NCI-H1417 (cell line): ENCODE measurements at places on chromosomes 16 and 17.

DNA sequence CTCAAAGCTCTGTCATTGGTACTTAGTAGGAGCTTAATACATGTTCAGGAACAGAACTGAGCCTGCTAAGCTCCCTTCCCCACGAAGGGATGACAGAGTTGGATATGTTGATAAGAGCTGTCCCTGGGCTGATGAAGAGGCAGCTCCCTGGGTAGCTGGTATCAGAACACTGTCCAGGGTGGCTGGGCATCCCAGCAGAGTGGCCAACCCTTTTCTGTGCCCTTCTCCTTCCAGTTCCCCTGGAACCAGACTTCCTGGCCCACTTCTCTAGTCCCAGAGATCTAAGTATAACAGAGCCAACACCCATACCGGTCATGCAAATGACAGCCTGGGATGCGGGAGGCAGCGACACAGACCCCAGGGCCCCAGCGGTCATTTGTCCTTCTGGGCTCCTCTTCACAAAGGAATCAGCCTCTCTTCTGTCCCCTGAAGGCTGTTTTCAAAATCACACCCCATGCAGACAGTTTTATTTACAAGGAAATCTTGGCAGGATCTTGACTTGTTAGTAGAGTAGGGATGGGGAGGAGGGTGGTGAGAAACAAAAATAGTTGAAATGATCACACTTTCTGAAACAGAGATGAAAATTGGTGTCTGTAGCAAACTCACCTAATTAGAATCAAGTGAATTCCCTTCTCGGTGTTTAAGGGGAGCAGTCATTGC lies 1.4 kb upstream of the RHBDL3 start:
- DNase-seq = no peak

GRCh38 chr17:37358830-37359681 lies 16.7 kb upstream of the C17orf78 start:
- DNase-seq = peak; percentile 94

GRCh38 chr16:75565640-75566039 lies 539 bp upstream of the GABARAPL2 start:
- no peak for DNase-seq

- no peak for DNase-seq
These were observed 24.8 kb downstream of the TMEM114 start for GRCh38 chr16:8565498-8565897.

GRCh38 chr16:55991843-55992242 lies 116.7 kb upstream of the CES5A start:
- DNase-seq = no peak

GRCh38 chr16:11076259-11077018 lies 132.1 kb downstream of the CLEC16A start:
- DNase-seq = no peak

- peak; percentile 31 for DNase-seq
These were observed 9.5 kb downstream of the TBX21 start for GRCh38 chr17:47742319-47743181.

- DNase-seq = no peak
These were observed 498.2 kb upstream of the ERCC4 start for GRCh38 chr16:13421726-13422125.

DNA sequence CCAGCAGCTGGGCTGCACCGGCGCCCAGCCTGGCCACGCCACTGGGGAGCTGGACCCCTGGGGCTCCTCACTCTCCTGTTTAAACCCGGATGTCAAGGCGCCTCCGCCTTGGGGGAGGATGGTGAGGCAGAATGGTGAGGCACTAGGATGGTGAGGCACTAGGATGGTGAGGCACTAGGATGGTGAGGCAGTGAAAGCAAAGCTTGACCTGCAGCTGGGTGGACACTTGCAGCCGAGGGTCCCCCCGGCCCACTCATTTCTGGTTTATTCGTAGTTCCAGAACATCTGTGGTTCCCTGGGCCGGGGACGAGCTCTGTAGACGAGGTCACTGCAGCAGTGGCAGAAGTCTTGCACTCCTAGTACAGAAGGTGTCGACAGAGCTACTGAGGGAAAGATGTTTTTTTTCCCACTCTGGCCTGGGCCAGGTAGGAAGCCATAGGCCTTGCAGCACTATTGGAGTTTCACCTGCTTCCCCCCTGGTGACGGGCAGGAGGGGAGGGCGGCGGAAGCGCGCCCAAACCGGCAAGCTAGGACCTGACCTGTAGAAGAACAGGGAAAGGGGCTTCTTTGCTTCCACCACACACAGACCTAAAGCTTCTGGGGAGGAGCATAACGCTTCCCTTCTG lies 1.1 kb upstream of the HNF1B start:
- DNase-seq = no peak

- DNase-seq = no peak
These were observed 895 bp downstream of the BRD7 start for GRCh38 chr16:50367777-50368409.

DNA sequence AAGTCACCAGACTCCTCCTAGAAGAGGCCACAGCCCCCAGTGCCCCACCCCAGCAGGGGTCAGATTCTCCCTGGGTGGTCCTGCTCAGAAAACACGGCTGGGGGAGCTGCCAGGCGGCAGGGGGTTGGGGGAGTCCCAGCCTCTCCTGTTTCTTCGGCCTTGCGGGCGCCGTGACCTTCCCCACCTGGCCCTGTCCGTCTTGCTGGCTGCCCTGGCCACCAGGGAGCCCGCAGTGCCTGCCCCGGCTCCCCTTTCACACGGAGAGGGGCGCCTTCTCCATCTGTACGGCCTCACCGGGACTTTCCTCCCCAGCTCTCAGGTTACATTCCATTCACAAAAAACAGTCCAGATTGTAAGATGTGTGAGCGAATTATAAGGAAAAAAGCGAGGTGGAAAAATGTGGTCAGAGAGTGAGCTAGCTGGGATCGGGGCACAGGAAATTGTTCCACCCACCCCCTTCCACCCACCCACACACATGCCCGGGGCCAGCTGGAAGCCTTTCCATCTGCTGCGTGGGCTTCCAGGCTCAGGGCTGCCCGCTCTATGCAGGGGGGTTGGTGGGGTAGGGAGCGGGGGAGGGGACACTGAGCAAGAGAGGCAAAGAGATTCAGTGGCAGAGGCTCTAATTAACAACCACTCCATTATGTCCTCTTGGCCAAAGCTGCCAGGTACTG lies 14.6 kb upstream of the CIBAR2 start:
- DNase-seq = peak; percentile 42

DNA sequence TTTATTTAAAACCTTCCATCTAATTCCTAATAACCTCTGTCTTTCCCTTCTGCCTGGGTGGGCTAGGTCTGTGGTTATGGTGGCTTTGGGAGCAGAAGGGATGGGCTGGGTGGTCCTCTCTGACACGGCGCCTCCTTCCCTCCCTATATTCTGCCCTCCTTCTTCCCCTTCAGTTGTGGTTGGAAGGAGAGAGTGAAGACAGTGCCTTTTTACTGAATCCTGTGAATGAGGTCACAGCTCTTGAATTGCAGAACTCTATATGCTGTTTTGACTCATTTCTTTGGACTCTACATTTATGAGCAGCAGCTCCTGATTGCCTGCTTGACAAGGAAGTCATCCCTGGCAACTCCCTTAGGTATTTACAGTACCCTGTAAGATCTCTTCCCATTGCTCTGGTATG lies 256.0 kb upstream of the ELAC2 start:
- DNase-seq = no peak

DNA sequence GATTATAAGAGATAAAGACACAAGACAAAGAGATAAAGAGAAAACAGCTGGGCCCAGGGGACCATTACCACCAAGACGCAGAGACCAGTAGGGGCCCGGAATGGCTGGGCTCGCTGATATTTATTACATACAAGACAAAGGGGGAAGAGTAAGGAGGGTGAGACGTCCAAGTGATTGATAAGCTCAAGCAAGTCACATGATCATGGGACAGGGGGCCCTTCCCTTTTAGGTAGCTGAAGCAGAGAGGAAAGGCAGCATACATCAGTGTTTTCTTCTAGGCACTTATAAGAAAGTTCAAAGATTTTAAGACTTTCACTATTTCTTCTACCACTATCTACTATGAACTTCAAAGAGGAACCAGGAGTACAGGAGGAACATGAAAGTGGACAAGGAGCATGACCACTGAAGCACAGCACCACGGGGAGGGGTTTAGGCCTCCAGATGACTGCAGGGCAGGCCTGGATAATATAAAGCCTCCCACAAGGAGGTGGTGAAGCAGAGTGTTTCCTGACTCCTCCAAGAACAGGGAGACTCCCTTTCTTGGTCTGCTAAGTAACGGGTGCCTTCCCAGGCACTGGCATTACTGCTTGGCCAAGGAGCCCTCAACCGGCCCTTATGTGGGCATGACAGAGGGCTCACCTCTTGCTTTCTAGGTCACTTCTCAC lies 63.9 kb upstream of the ARL4D start:
- DNase-seq = no peak

GRCh38 chr17:75779987-75780889 lies 4.4 kb upstream of the UNK start:
- DNase-seq = no peak

- DNase-seq = no peak
These were observed 621.2 kb upstream of the CDH5 start for GRCh38 chr16:65745201-65745708.

DNA sequence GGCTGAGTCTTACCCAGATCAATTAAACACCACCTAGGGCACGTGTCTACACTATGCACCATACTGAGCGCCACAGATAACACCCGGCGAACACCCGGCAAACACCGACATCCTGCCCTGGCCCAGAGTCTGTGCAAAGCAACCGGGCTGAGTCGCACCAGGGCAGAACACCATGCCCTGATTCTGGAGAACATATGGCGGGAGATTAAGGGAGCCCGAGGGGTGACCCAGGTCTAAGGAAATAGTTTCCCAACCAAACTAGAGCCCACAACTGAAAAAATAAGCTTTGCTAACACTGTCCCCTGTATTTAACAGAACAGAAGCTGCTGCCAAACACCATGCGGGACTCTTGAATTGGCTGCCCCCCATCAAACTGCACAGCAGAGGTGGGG lies 22.1 kb downstream of the MYO18A start:
- DNase-seq = no peak

DNA sequence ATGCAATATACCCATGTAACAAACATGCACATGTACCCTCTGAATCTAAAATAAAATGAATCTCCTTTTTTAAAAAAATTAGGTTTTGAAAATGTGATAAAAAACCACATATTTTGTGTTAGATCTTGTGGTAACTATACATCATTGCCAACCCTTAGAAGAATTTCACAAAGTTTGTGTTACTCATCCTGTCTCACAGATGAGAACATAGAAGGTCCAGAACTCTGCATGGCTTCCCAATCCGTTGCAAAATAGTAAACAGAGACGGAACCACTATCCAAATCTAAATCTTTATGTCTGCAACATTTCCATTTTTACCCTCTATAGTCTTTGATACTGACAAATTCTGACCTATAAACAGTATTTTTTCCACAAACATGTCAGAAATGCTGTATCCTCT lies 759.9 kb downstream of the KCNJ2 start:
- no peak for DNase-seq

DNA sequence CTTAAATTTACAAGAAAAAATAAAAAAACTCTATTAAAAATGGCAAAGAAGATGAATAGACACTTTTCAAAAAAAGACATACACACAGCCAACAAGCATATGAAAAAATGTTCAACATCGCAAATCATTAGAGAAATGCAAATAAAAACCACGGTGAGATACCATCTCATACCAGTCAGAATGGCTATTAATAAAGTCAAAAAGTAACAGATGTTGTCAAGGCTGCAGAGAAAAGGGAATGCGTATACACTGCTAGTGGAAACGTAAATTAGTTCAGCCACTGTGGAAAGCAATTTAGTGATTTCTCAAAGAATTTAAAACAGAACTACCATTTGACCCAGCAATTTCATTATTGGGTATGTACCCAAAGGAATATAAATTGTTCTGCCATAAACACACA lies 31.4 kb downstream of the CAPNS2 start:
- DNase-seq = no peak

DNA sequence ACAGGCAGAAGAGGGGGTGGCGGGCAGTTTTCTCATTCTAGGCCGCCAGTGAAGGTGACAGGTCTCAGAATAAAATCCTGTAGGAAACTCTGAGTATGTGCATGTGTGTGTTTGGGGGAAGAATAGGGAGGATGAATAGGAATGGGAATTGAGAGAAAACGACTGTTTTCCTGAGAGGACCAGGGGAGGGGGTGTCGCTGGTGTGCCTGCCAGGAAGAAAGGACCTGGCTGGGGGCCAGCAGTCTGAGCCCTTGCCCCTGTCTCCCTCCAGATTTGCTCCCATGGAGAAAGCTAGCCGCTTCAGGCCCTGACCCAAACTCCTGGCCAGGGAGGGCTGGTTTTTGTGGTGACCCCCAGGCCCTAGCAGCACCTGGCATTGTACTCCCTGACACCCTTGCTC lies 14.4 kb downstream of the C17orf50 start:
- no peak for DNase-seq

- peak; percentile 43 for DNase-seq
These were observed 21.8 kb downstream of the CEP131 start for GRCh38 chr17:81200695-81201580.
